ENCODE measurements at places on chromosomes 13 and 19.

DNA sequence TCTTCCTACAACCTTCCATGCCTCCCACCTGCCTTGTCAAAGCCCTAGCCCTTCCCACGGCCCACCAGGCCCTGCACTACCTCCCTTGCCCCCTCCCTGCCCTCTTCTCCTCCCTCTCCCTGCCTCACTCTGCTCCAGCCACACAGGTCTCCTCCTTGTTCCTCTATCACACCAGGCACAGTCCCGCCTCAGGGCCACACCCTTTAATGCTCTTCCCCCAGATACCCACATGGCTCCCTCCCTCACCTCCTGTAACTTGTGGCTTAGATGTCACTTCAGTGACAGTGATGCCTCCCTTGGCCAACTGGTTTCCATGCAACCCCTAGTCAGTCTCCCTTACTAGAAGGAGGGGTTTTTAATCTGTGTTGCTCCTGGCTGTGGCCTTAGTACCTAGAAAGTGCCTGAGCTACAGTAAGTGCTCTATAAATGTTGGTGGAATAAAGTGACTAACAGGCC lies 1.3 kb downstream of the SIRT6 start:
- peaks cover 34% of the 10 kb centered on the region for H3K4me1 ChIP-seq
- H3K27me3 ChIP-seq, result peaks cover 2% of the 10 kb centered on the region
- peaks cover 15% of the 10 kb centered on the region for H3K36me3 ChIP-seq
- H3K27ac ChIP-seq, result peak overlapping the region; percentile 55

DNA sequence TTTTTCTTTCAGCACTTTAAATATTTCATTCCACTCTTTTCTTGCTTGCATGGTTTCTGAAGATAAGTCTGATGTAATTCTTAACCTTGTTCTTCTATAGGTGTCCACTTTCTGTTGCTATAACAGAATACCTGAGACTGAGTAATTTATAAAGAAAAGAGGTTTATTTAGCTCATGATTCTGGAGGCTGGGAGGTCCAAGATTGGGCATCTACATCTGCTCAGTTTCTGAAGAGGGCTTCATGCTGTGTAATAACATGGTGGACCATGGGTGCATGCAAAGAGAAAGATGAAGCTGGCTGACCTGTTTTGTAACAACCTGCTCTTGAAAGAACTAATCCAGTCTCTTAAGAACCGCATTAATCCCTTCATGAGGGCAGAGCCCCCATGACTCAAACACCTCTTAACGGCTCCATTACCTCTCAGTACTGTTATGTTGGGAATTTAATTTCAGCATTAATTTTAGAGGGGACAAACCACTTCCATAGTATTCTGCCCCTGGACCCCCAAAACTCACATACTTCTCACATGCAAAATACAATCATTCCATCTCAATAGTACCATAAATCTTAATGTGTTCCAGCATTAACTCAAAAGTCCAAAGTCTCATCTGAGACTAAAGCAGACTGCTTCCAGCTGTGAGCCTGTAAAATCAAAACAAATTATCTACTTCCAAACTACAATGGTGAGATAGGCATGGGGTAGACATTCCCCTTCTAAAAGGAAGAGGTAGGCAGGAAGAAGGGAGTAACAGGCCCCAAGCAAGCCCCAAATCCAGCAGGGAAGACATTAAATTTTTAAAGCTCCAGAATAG lies 9.6 kb upstream of the FGF9 start:
- H3K36me3 ChIP-seq, result no peaks in the 10 kb centered on the region
- H3K27ac ChIP-seq, result no peak overlapping the region
- no peak for DNase-seq
- H3K27me3 ChIP-seq, result peaks cover 20% of the 10 kb centered on the region

DNA sequence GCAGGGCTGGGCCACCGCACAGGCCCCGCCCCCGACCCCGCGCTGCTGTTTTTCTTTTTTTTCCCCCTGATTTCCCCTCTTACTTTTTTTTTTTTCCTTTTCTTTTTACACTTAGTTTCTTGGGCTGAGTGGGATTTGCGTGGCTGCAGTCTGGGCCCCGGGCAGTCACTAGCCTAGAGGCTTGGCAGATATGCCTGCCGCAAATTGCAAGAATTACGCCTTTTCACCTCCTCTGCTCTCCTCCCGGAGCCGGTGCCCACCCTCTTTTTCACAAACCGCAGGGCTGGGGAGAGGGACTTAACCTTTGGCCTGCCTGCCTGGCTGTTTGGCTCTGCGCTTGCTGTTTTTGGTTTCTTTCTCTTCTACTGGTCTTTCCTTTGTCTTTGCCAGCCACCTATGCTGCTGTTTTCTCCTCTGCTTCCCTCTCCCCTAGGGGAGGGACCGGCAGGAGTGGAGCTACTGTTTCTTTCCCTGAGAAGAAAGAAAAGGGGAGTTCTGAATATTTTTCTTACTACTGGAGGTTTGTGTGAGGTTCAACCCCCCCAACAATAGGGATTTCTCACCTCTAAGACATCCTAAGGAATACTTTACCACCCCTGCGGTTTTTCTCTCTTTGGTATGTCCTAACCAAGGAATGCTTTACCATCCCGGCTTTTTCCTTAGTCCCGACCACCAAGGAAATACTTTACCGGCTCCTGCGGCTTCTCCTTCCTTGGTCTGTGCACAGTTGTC lies 11.0 kb downstream of the ZNF552 start:
- H3K4me3 ChIP-seq, result peak overlapping the region; percentile 73
- peaks cover 45% of the 10 kb centered on the region for H3K36me3 ChIP-seq
- no peak for DNase-seq
- peaks cover 25% of the 10 kb centered on the region for H3K4me1 ChIP-seq

DNA sequence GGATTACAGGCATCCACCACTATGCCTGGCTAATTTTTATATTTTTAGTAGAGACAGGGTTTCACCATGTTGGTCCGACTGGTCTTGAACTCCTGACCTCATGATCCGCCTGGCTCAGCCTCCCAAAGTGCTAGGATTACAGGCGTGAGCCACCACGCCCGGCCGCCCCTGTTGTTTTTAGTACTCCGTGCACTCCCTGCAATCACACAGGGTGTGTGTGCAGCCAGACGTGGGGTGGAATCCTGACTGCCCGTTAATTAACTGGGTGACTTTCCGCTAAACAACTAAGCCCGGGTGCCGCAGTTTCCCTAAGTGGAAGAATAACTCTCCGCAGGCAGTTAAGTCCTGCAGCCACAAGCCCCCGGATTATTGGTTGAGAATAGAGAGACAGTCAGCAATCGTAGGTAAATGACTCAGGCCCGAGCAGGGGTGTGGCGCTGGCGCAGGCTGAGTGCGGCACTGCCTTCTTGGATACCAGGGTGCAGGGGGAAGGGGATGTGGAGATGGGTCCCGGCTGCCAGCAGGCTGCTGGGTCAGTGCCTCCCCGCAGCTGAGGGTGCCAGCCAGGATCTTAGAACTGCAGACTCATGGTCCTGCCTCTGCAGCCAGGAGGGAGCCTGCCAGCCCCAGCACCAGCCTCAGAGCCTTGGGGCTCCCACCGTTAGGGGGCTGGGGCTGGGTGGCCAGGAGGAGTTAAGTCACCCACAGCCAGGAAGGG lies 6.1 kb upstream of the FXYD3 start:
- H3K4me1 ChIP-seq, result peaks cover 14% of the 10 kb centered on the region
- H3K36me3 ChIP-seq, result no peaks in the 10 kb centered on the region
- H3K27me3 ChIP-seq, result peaks cover 5% of the 10 kb centered on the region
- no peak overlapping the region for H3K4me3 ChIP-seq

GRCh38 chr13:87003265-87003664 lies 667.9 kb upstream of the SLITRK5 start:
- DNase-seq, result no peak
- no peaks in the 10 kb centered on the region for H3K36me3 ChIP-seq
- H3K4me1 ChIP-seq, result no peaks in the 10 kb centered on the region
- H3K4me3 ChIP-seq, result no peak overlapping the region
- H3K27ac ChIP-seq, result no peak overlapping the region

- no peaks in the 10 kb centered on the region for H3K36me3 ChIP-seq
- no peak overlapping the region for H3K4me3 ChIP-seq
- H3K27me3 ChIP-seq, result no peaks in the 10 kb centered on the region
- H3K27ac ChIP-seq, result no peak overlapping the region
- no peak for DNase-seq
Measured at GRCh38 chr13:24615911-24616472, 64.2 kb upstream of the ATP12A start.

DNA sequence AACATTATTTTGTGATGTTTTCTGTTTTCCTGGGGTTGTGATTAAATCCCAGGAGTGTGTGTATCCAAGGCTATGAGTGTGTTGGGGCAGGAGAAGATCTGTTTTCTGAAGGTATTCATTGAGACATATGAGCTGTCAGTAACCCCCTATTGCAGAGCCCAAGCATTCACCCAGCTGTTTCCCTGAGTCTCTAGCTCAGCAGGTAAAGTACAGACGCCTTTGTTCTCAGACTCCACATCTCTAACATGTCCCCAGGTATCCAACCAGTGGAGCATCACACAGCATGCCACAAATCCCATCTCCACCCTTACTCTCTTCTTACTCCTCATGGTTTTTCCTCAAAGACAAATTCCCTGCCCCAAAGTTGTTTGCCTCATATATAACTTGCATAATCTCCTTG lies 213.6 kb downstream of the PCDH20 start:
- no peaks in the 10 kb centered on the region for H3K36me3 ChIP-seq
- H3K4me3 ChIP-seq, result no peak overlapping the region
- H3K27ac ChIP-seq, result no peak overlapping the region
- no peak for DNase-seq
- H3K4me1 ChIP-seq, result no peaks in the 10 kb centered on the region

DNA sequence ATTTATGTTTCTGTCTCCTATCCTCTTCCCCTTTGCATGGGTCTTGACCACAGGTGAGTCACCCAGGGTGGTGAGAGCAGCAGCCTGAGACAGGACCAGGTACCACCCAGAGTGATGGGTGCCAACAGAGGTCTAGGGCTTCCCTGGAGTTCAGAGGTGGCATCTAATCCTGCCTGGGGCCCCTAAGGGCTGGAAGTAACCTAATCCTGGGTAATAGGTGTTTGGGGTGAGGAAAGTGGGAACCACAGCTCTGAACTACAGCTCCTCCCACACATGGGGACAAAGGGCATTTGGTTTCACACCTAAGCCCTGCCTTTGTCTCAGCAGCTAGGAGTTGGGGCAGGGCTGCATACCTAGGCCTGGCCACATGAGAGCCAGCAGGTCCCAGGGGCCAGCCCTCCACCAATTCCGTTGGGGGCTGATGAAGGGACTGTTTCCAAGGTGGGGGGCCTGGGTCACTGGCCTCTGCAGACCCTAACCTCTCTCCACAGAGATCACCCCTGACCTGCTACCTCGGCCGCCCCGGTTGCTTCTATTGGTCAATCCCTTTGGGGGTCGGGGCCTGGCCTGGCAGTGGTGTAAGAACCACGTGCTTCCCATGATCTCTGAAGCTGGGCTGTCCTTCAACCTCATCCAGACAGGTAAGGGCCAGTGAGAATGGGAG lies 8.0 kb downstream of the SPHK2 start:
- peak; percentile 49 for DNase-seq
- peaks cover 21% of the 10 kb centered on the region for H3K36me3 ChIP-seq
- no peaks in the 10 kb centered on the region for H3K27me3 ChIP-seq
- no peak overlapping the region for H3K4me3 ChIP-seq
- peak overlapping the region; percentile 68 for H3K27ac ChIP-seq
- H3K4me1 ChIP-seq, result peaks cover 42% of the 10 kb centered on the region

DNA sequence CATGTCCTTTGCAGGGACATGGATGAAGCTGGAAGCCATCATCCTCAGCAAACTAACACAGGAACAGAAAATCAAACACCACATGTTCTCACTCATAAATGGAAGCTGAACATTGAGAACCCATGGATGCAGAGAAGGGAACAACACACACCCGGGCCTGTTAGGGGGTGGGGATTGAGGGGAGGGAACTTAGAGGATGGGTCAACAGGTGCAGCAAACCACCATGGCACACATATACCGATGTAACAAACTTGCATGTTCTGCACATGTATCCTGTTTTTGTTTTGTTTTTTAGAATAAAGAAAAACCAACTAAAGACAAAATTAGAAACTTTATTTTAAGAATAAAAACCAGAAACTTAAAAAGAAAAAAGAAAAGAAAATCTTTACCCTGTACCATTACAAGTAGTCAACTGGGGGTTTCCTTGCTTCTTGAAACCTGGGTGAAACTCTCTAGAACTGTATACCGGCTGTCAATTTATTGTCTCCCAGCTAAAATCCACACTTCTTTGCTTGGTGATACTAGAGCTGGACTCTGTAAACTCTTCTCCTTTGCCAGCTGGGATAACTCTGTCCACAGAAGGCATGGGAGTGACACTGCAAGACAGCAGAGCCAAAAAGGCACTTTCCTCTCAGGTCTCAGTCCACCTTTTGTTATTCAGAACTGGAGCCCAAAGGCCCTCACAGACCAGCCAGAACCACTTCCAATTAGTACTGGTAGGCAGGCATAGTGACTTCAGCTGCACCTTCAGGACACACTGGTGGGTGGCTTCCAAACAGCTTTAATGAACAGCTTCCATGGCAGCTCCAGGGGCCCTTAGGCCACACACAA lies 9.0 kb downstream of the MICU2 start:
- no peak overlapping the region for H3K4me3 ChIP-seq
- H3K36me3 ChIP-seq, result peaks cover 17% of the 10 kb centered on the region
- H3K27ac ChIP-seq, result no peak overlapping the region
- peaks cover 71% of the 10 kb centered on the region for H3K4me1 ChIP-seq

GRCh38 chr19:45475537-45476291 lies 7.9 kb downstream of the FOSB start:
- peaks cover 27% of the 10 kb centered on the region for H3K27me3 ChIP-seq
- no peak for DNase-seq
- peaks cover 19% of the 10 kb centered on the region for H3K36me3 ChIP-seq
- no peak overlapping the region for H3K4me3 ChIP-seq
- H3K4me1 ChIP-seq, result peaks cover 41% of the 10 kb centered on the region
- H3K27ac ChIP-seq, result no peak overlapping the region

DNA sequence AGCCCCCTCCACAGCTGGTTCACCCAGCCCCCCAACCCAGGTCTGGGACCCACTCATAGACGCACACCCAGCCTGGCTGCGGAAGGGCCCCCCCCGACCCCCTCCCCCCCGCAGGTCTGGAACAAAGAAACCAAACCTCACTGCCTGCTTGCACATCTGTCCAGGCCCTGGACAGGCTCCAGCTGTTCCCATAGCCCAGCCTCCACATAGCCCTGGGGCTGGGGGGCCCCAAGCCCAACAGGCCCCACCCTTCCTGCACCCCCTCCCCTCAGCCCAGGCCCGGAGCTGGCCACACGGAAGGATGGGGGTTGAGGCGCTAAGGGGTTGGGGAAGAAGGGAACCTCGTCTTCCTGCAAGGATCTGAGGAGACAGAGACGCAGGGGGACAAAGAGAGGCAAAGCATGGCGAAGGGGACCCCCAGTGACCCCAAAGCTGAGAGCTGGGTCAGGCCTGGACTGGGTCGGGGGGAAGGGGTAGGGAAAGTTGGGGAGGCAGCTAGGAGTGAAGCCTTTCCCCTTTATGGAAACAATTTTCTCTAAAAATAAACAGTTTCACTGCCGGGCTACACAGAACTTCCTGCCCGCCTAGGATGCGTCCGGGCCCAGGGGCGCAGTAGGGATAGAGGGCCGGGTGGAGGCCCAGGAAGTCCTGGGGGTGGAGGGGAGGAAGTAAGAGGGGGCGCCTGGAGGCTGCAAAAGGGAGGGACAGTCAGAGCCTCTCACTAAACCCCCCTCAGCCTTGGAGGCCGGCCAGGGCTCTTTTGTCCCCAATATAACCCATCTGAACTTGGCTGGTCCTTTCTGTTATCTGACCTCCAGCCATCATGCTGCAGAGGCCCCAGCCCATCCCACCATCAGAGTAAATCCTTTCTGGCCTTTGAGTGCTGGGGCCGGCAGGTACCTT lies 2.4 kb downstream of the KANK2 start:
- no peak overlapping the region for H3K4me3 ChIP-seq
- no peak overlapping the region for H3K27ac ChIP-seq

Measured in activated naive CD8-positive, alpha-beta T cell treated with anti-CD3 and anti-CD28 coated beads, Interleukin-2, amount 50 U/mL, for 24 hours (primary cell).